ENCODE measurements at places on chromosomes 1 and 21.

DNA sequence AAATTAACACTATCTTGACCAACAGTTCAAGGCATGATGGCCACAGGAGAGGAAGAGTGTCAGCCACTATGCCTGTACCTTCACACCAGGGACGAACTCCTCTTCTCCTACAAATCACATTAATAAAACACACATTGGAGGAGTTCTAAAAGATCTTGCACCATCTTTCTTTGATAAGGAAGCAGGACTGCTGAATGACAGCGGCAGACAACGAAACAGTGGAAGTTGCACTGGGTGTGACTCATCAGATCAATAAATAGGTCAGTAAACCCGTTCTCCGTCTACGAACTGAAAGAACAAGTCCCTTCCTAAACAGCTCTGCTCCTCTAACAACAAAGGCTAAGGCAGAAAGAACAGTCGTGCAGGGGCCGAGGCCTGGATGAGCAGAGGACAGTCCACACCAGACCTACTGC, 23.1 kb downstream of the UBE2G2 start:
- no peak for DNase-seq

DNA sequence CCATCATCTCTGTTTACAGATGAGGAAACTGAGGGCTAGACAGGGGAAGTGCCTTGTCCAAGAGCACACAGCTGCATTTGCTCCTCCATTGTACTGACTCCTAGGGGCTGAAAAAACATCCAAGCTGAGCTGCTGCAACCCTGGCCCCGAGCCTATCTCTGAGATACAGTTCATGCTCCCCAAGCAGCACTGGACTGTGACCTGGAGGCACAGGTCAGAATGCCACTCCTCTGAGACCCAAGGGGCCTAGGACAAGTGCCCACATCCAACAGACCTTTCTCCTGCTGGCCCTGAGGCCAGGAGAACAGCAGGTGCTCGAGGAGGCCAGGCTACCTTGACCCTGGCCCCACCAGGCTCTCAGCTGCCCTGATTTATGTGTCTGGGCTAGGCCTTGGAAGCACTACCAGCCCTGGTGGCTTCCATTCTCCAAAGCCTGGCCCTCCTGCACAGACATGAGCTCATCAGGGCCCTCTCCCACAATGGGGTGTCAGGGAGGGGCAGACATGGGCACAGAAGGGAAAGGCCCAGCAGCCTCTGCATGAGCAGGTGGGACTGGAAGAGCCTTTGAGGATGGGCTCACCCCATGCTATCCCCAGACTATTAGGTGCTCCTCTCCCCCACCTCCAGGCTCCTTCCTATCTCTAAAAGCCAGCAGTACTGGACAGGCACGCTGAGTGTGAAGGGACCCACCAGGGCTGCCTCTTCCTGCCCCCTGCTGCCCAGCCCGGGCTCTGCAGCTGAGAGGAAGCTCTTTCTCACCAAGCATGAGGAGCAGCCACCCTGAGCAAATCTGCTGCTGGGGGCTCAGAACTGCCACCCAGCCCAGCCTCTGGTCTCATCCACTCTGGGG, 18.8 kb downstream of the ADGRB2 start:
- no peak for DNase-seq

- no peak for DNase-seq
These were observed 496.6 kb downstream of the DPYD start for GRCh38 chr1:97424209-97424608.

DNA sequence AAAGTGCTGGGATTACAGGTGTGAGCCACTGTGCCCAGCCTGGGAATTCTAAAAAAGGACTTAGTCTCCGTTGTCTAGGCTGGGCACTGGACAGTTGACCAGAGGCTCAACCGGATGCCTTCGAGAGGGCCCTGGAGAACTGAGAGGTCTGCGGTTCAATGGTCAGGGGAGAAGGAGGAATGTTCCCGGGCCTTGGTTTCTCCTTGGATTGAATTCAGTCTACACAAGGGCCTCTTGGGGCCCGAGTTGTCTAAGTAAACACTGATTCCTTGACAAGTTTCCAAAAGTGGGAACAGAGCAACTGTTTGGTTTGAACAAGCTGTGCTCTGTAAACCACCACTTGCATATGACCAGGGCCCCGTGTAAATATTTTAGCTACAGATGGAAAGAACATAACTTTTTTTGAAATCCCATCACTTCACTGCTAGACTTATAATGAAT, 29.1 kb upstream of the CAPZB start:
- DNase-seq = no peak

- no peak for DNase-seq
These were observed 96.4 kb downstream of the C1orf21 start for GRCh38 chr1:184483101-184483683.

DNA sequence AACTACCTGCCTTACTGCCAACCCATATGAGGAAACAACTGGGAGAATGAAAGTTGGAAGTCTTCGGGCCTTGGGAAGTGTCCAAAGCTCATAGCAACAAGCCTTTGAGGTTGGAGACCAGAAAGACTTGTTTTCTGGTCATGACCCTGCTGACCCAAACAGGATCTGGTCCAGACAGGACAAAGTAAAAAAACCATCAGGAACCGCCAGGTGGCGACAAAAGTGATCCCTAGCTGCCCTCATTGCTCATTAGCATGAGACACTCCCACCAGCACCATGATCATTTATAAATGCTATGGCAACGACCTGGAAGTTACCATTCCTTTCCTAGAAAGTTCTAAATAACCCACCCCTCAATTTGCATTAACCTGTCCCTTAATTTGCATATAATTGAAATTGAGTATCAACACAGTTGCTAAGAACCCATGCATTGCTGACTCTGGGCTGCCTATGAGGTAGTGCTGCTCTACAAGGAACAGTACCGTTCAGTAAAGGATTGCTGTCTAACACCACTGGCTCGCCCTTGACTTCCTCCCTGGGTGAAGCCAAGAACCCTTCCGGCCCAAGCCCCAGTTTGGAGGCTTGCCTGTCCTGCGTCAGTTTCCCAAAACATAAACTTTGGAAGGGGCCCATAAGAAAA, 89.0 kb downstream of the URB2 start:
- no peak for DNase-seq

DNA sequence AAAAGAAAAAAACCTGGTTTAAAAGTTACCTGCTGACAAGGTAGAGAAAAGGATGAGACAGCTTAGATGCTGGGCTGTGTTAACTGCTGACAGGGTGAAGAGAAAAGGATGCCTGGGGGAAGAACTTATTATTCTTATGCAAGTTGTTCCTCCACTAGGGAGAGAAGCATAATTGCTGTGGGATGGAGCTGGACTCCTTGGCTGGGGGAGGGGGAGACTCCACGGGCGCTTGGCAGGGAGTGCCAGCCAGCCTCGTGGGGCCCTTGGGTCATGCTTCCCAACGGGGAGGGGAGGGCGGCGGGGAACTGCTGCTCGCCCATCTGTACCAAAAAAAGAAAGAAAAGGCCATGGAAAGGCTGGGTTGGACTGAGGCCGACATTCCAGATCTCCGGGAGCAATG, 47.2 kb downstream of the SYCP1 start:
- no peak for DNase-seq

- DNase-seq = no peak
These were observed 10.7 kb downstream of the CDC7 start for GRCh38 chr1:91511386-91511785.

- DNase-seq = no peak
These were observed 908 bp downstream of the KRTAP19-1 start for GRCh38 chr21:30479259-30479658.

DNA sequence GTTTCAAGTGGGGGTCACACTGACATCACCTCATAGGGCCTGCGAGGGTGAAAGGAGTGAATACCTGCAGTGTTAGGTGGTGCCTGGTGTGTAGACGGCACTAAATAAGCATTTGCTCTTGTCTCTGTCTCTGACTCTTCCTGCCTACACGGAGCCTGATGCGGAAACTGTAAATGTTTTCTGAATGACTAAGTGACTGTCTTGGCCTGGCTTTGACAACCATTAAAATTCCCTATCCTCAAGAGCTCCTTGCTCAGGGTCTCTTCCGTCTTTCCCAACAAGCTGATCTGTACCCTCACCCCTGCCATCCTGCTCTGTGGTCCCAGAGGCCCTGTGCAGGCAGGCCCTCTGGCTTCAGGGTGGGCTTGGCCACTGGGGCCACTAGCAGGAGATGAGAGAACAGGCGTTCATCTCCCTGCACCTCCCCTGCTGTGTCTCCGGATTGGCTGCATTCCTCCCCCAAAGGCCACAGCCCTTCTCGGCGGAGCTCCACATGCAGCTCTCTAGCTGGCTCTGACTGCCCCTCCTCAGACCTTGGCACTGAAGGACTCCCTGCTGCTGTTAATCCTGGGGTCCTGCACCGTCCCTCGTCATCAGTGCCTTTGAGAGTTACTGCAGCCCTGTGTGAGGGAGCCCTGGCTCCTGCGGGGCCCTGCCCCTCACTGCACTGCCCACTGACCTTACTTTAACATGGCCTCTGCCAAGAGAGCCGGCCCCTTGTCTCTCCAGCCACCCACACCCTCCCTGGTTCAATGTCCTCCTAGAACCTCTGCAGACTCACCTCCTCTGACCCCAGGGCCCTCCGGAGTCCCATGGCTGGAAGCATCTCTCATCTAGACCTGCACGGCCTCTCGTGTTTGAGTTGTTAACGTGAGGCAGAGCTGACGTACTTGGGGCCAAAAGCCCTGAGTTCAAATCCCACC, 211.1 kb downstream of the MATN1 start:
- DNase-seq = no peak
